ENCODE measurements at places on chromosomes 5 and 9.

DNA sequence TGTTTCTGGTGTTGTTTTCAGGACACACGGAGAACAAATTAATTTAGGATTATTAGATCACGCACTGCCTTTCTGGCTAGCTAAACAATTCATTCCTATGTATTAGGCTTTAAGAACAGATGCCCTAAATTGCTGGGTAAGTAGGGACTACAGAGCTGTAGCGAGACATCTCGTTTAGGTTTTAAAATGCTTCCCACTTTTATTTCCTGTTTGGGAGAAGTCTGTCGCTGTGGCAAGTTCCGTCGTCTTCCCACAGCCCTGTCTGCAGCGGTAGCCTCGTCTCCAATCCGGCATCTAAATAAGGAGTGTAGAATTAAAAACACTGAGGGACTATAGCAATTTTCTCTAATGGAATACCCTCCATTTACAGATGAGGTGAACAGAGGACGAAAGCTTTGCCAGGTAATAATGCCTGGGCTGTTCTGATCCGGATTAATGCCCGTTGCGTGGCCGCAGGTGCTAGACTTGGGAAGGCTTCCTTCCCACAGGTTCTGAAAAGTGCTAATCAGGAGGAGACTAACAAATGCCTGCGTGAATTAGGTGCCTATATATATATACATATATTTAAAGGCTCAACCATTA is 1.3 kb upstream of the TRIM36 start:
- DNase-seq: no peak

DNA sequence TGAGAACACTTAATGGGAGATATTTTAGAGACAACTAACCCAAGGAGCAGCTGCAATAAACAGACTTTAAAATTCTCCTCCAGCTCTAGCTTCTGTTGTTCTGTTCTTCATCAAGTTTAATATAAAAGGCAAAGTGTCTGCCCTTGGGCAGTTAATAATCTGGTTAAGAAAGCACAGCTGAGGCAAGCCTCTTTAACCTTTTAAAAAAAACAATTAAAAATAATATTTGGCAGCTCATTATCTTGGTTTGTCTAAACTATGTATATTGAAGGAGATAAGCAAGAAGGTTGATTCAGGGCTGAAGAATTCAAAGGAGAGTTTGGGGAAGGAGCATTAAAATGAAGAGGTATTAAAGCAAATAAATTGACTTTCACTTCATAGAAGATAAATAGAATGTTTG is 75.4 kb downstream of the TSSK1B start:
- no peak for DNase-seq

DNA sequence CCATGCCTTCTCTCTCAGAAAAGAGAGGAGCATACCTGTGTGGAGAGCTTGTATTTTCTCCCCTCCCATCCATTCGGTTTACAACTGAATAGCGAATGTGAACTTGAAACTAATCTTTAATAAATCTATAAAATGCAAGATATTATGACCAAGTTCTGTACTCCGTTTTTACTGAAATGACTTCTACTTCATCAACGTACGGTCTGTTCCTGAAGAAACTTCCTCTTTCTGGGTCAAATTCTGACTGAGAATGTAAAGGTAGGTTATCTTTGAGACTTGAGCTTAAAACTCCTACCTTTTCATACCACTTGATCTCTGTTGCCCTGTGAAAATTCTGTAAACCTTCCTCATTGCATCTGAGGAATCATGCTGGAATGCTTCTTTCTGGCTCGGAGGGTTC is 4.2 kb upstream of the CTNNAL1 start:
- DNase-seq: no peak

GRCh38 chr5:1557114-1557873 is 33.5 kb upstream of the LPCAT1 start:
- DNase-seq: no peak

DNA sequence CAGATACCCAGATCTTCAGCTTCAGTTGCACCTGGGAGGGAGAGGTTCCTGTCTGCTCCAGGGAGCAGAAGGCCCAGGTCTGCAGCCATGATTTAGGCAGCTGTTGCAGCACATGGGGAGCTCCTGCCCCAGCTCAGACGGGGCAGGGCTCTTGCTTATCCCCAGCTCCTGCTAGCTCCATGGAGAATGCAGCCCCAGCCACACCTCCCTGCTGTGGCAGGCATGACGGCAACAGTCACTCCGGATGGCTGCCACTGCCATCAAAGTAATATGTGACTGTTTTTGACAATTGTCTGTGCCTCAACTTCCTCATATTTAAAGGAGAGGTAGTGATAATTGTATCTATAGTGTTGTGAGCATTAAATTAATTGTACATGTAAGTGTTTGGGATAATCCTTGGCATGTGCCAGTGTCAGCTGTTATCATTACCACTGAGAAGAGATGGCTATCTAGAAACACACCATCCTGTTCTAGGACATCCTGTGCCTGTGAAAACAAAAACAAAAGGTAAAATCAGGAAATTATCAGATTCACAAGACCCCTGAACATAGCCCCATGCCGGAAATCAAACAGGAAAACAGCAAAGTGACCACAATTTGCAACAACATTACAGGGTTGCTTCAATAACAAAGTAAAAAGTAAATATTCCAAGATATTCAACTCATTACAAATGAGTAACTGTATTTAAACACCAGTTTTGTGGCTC is 1048.8 kb upstream of the ACO1 start:
- no peak for DNase-seq

GRCh38 chr5:8013948-8014710 is 145.2 kb downstream of the MTRR start:
- DNase-seq: no peak

GRCh38 chr9:130034570-130034969 is 8.4 kb downstream of the FNBP1 start:
- no peak for DNase-seq

- DNase-seq: no peak
Observed at GRCh38 chr9:82057805-82058204, 69.2 kb downstream of the SPATA31D1 start.

- DNase-seq: no peak
Observed at GRCh38 chr9:72574156-72574810, 52.9 kb downstream of the TMC1 start.

- no peak for DNase-seq
Observed at GRCh38 chr5:145062280-145063062, 772.7 kb downstream of the PRELID2 start.

DNA sequence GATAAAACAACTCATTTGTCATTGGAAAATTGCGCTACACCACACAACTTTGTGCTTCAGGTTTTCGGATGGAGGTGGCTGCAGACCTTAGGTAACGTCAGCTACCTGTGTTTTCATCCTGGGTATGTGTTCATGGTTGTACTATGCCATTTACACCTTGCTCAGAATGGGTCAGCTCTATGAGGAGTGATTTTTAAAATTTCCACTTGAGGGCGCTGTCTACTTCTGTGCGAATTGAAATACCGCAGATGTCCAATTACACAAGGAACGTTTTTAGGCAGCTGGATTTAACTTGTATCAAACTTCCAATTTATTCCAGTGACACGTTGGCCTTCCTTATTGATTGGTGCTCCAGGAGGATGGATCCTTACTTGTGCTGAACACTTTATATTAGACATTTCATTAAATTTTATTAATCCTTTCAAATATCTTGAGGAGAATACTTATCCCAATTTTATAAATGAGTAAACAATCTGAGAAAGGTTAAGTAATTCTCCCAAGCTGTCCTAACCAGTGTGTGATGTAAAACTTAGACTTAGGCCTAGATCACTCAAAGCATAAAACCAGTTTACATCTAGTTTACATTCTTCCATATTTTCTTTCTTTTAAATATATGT is 23.4 kb downstream of the DMRTA1 start:
- DNase-seq: no peak

- no peak for DNase-seq
Observed at GRCh38 chr5:169127431-169127830, 173.5 kb downstream of the SLIT3 start.

GRCh38 chr9:26863074-26863473 is 29.5 kb downstream of the CAAP1 start:
- DNase-seq: no peak

- no peak for DNase-seq
Observed at GRCh38 chr9:92682269-92682668, 12.3 kb upstream of the IPPK start.

DNA sequence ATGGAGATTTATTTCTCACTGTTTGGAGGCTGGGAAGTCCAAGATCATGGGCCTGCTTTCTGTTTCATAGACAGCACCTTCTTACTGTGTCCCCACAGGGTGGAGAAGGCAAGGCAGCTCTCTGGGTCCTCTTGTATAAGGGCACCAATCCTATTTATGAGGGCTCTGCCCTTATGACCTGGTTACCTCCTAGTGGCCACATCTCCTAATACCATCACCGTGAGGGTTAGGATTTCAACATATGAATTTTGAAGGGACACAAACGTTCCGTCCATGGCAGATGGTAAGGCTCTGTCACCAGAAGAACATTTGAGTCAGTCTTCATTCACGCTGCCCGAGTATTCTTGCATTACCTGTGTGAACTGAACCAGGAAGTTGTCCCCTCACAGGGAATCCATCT is 48.4 kb downstream of the ANKRD33B start:
- no peak for DNase-seq

DNA sequence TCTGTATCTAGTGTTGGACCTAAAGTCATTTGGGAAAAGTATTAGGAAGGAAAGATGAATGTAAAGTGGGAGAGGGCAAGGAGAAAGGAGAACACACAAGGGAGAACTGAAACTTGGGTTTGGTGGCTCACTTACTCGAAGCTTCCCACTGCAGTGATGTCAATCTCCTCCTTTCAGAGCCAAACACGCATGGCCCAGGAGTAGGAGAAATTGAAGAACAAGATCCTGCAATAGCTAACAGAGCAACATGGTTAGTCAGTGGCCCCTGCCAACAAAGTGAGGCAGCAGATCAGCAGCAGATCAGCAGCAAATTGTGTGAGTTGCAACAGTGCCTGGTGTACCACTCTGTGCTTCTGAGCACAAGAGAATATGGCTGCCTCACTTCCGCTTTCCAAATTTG is 366.4 kb downstream of the PSAT1 start:
- no peak for DNase-seq

DNA sequence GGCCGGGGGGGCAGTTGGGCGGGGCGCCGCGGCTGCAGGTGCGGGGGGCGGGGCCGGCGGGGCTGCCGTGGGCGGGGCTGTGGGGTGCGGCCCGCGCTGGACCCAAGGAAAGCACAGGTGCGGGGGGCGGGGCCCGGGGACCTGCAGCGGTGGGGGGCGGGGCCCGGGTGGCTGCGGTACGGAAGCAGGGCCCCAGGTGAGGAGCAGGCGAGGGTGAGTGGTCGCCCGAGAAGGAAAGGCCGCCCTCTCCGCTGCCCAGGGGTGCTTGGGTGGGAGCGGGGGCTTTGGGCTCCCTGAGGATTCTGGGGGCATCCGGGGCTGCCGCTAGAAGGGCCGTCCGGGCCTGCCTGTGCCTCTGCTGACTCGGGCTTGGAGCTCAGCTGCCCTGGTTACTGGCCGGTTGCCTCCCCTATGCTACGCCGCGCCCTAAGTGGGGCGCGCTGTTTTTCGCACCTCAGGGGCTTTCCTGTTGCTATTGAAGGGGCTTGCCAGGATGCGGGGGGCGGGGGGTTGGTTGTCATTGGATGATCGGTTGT is 767 bp downstream of the RALGPS1 start:
- DNase-seq: no peak

GRCh38 chr5:71864730-71865601 is 145.9 kb downstream of the CARTPT start:
- no peak for DNase-seq

DNA sequence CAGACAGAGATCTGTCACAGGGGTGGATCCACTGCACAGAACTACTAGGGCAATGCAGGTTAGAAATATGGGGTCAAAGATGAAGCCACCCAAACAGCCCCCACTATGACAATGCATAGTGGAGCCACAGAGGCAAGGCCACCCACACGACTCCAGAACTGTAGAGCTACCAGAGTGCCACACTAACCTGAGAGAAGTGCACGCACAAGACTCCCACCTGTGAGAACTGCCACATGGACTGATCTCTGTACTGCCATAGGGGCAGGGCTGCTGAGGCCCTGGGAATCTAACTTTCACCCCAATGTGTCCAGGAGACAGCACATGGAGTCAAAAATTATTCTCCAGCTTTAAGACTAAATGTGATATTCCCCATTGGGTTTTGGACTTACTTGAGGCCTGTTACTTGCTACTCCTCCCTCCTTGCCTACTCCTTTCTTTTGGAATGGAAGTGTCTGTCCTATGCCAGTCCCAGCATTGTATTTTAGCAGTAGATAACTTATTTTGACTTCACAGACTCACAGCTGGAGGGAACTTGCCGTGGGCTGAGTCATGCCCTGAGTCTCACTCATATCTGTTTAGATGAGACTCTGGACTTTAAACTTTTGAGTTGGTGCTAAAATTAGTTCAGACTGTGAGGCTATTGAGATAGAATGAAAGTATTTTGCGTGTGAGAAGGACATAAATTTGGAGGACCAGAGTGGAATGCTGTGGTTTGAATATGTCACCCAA is 853.3 kb downstream of the MAT2B start:
- no peak for DNase-seq

- no peak for DNase-seq
Observed at GRCh38 chr5:109688630-109688969, 1.1 kb upstream of the MAN2A1 start.

DNA sequence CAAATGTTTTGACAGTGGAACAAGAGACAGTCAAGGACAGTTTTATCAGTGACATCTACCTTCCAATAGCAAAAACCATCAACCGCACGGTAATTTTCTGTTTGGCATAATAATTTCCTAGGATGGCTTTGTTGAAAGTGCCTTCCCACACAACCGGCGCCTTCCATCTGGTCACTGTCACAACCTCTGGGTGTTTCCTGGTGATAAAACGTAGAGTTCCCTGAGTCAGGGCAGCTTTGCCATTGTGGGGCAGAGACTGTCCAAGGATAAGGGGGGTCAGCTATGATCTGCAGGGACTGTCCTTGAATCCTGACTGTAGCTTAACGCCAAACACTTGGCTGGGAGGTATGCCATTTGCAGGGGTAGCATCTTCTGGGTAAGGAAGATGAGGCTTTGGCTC is 47.6 kb downstream of the GGTA1 start:
- DNase-seq: no peak

DNA sequence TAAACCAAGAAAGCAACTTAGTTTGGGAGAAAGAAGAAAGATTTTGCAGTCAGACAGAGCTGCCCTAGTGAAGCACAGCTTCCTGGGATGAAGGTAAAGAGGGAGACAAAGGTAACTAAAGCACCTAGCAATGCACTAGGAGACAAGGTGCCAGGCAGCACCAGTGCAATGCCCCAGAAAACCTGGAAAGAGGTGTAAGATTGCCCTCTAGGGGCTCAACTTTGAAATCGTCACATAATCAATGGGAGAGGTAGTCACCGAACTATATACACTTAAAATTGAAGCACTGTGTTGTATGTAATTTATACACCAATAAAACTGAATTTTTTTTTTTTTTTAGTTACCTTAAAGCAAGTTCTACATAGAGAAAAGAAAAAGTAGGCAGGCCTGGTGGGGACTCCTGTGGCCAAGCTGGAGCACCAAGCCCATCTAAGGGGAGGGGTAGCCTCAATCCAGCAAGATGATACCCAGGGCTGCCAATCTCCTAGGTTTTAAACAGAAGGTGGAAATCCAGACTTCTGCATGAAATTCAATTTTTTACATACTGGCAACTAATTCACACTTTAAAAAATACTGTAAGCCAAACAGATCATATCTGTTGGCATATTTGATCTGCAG is 48.2 kb downstream of the CDK5RAP2 start:
- DNase-seq: no peak

GRCh38 chr5:96835791-96836191 is 28.0 kb upstream of the ERAP1 start:
- DNase-seq: no peak

GRCh38 chr9:125427556-125427955 is 165.9 kb downstream of the GAPVD1 start:
- DNase-seq: no peak

- no peak for DNase-seq
Observed at GRCh38 chr5:77569409-77569808, 69.1 kb downstream of the OTP start.

All from stimulated activated CD8-positive, alpha-beta memory T cell treated with anti-CD3 and anti-CD28 coated beads, Interleukin-15, amount 100 ng/mL, for 24 hours (primary cell).